ENCODE measurements at places on chromosomes 6 and 20. TPM values are rescaled to one million over a fixed set of nuclear protein-coding genes. Genes with fewer than 3 reads are reported as not detected.

The ECT2L gene
- 1.6 TPM for total RNA-seq

The FRK gene
- 11.2 TPM for total RNA-seq

DNA sequence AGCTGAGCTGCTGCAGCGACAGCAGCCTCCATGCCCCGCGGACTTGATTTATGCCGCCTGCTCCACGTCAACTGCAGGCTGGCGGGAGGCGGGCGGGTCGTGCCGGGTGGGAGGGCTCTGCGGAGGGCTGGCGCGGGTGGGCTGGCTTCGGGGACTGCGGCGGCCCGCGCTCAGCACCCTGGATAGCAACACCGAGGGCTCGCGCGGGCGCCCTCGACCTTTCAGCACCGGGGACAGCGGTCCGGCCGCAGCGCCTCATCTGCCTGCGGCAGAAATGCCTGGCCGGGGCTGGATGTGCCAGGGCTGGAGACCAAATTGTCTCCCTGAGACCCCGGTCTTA is 792 bp downstream of the SNAP25 start:
- peak; percentile 70 for DNase-seq

- DNase-seq, result no peak
Observed at GRCh38 chr6:133512410-133513016, 271.4 kb downstream of the EYA4 start.

GRCh38 chr20:33790566-33790965 is 20.6 kb upstream of the CHMP4B start:
- no peak for DNase-seq

DNA sequence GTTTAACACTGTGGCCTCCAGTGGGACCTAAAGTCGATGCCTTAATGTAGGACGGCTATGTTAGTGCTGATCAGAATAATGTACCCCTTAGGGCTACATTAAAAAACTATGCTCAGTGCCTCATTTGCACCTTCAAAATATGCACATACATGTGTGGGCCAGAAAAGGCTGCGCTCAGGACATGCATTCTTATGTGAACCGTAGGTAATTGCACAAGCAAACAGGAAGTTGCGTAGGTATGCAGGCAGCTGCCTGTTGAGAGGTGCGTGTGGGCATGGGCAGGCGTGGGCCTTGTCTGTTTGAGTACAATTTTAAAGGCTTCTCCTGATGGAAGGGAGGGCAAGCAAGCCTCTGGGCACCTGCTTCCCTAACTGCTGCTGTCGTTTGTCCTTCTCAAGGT is 116.2 kb upstream of the JAG1 start:
- DNase-seq, result no peak

DNA sequence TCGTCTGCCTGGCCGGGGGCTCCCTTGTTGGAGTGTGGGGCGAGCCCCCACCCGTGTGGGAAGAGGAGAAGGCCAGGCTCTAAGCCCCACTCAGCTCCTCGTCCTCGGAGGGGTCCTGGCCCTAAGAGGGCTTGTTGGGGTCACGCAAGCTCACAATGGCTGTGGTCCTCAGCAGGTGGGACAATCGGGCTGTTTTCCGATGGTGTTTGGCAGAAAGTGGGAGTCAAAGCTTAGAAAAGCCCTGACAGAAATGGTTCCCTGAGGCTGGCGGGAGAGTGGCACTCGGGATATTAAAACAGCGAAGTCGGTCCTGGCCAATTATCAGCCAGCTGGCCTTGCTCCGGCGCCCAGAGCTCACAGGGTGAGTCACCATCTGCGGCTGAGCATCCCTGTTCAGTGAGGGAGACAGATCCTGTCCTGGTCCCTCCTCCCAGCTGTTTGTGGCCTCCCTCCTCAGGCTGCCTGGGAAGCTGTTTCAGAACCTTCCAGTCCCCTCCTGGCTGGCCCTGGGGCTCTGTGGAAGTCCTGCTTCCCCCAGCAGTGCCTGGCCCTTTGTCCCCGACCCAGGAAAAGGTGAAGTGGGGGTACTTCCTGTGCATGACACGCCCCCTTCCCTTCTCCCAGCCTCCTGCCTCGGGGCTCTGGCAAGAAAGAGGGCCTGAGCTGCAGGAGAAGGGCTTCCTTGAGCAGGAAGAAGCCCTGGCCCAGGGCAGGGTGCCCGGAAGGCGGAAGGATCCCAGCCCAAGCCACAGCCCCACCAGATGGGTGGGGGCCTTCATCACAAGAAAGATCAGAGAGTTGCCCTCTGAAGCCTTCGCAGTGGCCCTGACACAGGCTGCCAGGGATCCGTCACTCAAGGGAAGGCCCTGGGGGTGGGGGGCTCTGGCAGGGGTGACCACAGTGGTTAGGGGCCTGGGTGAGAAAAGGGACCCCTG is 53.6 kb upstream of the BHLHE23 start:
- peak; percentile 10 for DNase-seq

DNA sequence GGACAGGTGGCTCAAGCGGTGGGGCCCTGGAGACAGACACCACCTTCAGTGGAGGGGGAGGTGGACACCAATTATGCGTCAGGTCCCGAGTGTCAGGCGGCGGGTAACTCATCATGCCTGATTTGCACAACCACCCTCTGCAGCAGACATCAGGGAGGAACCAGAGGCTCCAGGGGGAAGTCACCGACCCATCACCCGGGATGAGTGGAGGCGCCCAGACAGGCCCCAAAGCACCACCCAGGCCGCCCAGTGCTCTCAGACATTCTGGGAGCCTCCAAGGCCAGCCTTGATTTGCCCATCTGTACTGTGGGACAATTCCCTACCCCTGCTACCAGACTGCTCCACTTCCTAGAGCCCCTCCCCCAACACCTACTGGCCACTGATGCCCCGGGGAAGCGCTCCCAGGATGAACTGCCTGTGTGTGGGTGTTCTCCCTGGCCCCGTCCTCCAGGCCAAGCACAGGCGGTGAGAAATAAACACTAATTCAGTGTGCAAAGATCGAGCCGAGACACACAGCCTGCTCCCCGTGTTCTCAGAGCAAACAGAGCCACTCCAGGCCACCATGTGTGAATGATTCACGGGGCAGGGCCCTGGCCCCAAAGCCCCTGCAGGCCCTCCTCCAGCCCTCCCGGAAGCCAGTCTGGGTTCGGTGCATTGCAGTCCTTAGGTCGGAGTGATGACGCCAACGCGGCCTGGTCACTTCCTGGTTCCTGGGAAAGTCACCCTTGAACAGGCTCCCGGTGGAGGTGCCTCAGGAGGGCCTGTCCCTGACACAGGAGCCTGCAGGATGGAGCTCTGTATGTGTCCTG is 107.2 kb downstream of the ASXL1 start:
- DNase-seq, result peak; percentile 64

DNA sequence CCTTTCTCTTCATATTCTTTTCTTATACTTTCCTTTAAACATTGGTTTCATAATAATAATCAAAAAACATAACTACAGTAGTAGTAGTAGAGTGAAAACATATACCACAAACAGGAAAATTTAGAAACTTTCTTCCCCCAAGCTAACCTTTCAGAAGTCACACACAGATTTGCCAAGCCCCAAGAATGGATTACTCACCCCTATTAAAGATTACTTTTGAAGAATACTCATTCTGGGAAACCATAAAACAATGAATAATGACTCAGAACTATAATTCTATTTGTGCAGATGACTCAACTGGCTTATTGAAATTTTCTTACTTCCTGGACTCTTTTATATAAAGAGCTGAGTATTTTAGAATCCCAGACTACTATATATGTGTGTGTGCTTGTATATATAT is 119.4 kb upstream of the GJE1 start:
- DNase-seq, result no peak

All from left ventricle myocardium inferior (tissue), 1 donor.